PC-3 (cell line): ENCODE measurements at places on chromosomes 7 and 10. TPM values are rescaled to one million over a fixed set of nuclear protein-coding genes. Genes with fewer than 3 reads are reported as not detected.

SFRP4 gene
- not detected in 2 replicates for total RNA-seq

NEUROD6 gene
- total RNA-seq, result not detected in 2 replicates

SLC26A3 gene
- not detected in 2 replicates for total RNA-seq

OPALIN gene
- not detected in 2 replicates for total RNA-seq
